ENCODE measurements at places on chromosomes 2 and 18.

DNA sequence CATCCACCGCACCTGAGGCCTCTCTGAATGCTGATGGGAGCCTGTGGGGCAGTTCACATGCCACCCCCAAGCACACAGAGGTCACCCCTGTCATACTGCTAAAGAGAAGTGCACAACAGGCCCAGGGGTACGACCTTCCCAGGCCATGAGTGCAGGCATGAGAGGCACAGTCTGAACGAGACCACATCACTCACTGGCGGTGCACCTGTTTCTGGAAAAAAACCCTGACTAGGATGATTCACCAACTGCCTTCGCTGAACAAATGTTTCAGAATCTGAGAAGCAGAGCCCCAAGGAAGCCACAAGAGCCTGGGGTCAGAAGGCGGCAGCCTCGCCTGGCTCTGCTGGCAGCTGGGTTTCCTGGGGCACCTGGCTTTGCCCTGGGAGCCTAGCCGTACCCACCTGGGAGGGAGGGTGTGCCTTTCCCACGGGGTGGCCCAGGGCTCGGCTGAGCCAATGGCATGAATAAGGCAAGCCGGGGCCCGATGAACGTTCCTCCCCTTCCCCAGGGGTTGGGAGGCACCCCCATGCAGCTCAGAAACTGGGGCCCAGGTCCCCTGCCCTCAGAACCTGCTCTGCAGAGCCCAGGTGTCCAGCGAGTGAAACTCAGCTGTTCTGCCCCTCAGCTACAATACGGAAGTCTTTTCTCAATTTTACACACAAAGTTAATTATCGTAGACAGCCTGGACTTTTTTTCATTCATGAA lies 73.8 kb downstream of the HDAC4 start:
- no peak for DNase-seq

DNA sequence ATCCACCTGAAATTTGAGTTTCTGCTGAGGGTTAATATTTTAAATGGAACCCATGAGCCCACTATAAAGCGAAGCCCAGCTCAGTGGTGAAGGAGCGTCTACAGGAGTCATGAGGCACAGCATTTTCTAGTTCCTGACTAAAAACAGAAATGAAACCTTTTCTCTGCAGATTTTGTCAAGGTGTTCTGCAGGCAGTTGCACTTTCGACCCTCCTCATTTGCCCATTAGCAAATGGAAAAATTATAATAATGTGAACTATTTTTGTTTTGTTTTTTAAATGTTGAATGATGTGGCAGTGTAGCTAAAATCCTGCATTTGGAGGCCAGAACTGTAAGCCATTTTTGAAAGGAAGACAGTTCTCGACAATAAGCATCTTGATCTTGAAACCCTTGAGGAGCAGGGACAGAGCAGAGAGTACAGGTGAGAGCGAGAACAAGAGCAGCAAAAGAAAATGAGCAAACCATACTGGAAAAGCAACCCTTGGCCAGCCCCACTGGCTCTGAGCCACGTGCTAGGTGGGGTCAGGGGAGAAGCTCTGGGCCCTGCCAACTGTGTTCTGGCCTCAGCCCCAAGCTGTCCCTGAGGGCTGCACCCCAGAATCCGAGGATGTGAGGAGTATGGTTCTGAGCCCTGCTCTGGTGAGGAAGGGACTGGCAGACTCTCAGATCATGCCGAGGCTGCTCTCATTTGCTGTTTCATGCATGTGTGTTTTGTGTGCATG lies 26.4 kb upstream of the COPS8 start:
- DNase-seq: no peak

DNA sequence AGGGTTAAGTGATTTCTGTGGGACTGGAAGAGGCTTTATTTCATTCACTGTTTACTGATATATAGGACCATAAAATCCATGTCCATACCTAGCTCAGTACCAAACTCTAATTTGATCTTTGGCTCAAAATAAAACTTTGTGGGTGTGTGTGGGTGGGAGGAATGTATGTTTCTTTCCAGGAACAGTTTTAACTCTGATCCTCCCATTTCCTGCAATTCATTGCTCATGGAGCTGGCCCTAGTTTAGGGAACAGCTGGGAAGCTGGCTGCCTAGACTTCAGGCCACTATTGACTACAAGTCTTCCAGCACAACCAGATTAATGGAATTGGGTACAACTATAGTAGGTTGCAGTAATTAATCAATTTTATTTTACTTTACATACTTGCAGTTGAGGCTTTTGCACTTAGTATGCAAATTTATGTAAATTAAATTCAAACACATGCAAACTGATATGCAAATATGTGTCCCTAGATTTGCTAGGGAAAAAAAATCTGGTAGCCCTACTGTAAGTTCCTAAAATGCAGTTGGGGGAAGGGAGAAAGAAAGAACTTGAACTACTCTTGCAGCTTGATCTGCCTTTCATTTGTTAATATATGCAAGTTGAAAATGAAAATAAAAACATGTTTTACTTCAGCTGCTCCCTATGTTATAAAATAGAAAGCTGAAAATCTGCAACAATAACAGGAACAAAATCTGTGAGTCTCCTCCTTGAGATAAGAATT lies 1070.3 kb upstream of the CELF4 start:
- no peak for DNase-seq

- no peak for DNase-seq
Observed at GRCh38 chr2:149160701-149161217, 122.3 kb downstream of the LYPD6B start.

GRCh38 chr2:181851726-181852125 lies 39.8 kb upstream of the ITPRID2 start:
- no peak for DNase-seq

- DNase-seq: no peak
Observed at GRCh38 chr2:97714950-97715652, 1.7 kb downstream of the ZAP70 start.

GRCh38 chr2:211564441-211564840 lies 974.2 kb downstream of the ERBB4 start:
- no peak for DNase-seq

GRCh38 chr2:212912445-212913103 lies 238.8 kb downstream of the IKZF2 start:
- no peak for DNase-seq

Measured in NCI-H187 treated with DMSO at 0.1 percent for 48 hours (cell line).